Memory B cell (primary cell): ENCODE measurements at places on chromosomes 12 and 14.
A peak's percentile ranks its signal among the peaks of the same experiment; 100 is the strongest.

- DNase-seq = no peak
Observed at GRCh38 chr12:109759595-109759994, 46.0 kb downstream of the FAM222A start.

- DNase-seq = no peak
Observed at GRCh38 chr14:42541535-42542001, 934.9 kb downstream of the LRFN5 start.

- DNase-seq = no peak
Observed at GRCh38 chr12:78636231-78636855, 228.2 kb upstream of the SYT1 start.

- DNase-seq = no peak
Observed at GRCh38 chr12:15368812-15369211, 46.5 kb downstream of the PTPRO start.

DNA sequence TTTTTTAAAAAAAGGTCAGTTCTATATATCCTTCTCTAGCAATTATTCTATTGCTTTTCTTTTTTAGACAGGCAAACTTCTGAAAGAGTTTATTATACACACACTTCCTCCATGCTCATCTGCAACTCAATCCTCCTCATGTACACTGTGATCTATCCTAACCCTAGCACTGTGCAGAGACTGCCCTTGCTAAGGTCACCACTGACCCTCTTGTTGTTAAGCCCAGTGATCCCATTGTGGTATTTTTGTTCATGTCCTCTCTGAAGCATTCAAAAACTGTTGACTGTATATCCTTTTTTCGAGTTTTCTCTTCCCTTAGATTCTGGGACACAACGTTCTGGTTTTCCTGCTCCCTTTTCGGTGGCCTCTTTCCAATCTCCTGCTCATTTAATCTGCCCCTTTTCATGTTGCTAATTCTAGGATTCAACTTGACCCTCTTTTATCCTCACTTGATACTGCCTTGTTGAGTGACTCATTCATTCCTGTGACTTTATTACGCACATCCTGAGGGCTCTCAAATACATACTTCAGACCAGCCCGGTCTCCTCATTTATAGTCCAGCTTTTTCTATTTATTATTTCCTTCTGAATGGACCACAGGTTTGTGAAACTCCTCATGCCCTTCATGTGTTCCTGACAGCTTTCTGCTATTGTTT is 53.9 kb upstream of the PTPRB start:
- no peak for DNase-seq

DNA sequence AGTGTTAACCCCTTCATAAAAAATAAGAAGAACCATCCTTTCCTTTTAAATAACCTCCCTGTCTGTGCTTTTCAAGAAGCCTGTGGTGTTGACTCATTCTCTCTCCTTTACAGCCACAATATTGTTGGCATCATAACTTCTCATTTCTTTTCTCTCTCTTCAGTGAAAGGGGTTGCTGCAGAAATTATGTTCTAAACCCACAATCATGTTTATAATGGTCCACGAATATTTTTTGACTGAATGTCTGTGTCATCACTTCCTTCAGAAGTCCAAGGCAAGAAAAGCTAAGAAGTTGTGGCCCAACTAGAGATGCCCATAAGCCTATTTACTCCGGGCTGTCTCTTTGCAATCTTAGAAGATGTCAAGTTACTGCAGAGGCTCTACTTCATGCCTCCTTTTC is 488.3 kb downstream of the APAF1 start:
- no peak for DNase-seq

- no peak for DNase-seq
Observed at GRCh38 chr14:92728759-92729364, 19.6 kb downstream of the LGMN start.

DNA sequence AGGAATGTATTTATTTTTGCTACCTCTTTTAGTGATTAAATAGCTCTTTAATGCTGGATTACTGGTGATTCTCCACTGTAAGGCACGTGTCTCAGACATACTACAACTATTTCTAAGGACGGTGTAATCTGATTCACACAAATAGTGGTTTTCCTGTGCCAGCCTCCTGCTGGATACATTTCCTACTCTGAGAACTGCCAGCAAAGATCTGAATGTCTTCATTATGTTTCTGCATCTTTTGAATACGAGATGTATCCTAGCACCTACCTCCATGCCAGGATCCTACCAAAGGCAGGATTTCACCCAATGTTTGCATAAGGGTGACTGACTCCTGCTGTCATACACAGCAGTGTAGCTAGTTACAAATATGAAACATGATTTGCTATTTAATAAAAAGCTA is 120.6 kb downstream of the PRICKLE1 start:
- DNase-seq = no peak

DNA sequence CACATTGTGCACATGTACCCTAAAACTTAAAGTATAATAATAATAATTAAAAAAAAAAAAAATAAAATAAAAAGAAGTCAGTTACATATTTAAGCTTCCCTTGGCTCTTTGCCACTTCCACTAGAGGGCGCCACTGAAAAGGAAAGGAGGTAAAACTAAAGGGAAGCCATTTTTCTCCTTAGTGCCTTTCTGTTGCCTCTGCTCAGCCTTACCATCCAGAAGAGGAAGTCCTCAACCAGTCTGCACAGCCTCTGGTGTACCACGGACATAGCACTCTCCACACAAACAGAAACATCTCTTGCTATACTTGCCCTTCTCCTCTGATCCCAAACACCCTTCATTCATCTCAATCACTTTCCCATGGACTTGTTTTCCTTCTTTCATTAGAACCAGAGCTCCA is 169.0 kb upstream of the EEA1 start:
- DNase-seq = peak; percentile 86

DNA sequence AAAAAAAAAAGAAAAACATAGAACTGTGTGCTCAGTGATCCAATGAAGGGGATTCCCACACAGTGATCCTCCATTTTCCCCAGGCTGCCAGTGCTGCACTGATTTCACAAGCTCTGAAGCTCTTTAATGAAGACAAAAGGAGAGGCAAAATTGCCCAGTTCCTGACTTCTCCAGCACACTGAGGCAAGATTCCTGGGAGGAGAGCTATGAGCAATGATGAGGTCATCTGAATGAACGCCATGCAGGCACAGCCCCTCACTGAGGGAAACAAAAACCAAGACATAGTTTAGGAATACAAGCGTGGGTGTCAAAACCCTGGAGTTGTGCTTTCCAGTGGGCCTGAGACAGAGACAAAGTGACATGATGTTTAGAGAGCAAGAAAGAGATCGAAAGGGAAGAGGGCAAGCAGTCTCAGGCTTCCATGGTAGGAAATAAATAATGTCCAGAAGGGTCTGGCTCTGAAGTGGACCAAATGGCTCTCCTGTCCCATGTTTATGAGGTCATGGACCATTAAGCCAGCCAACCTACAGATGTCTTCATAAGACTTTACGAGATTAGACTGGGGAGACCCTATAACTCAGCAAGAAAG is 40.9 kb upstream of the SMUG1 start:
- DNase-seq = no peak

GRCh38 chr12:69519871-69520270 is 49.7 kb downstream of the FRS2 start:
- DNase-seq = no peak
